RKO (cell line): ENCODE measurements at places on chromosomes 12 and 14.

- DNase-seq = no peak
Measured at GRCh38 chr12:109304485-109304884, 4.6 kb downstream of the FOXN4 start.

GRCh38 chr12:90945070-90945649 lies 9.8 kb downstream of the CCER1 start:
- peak; percentile 73 for DNase-seq

DNA sequence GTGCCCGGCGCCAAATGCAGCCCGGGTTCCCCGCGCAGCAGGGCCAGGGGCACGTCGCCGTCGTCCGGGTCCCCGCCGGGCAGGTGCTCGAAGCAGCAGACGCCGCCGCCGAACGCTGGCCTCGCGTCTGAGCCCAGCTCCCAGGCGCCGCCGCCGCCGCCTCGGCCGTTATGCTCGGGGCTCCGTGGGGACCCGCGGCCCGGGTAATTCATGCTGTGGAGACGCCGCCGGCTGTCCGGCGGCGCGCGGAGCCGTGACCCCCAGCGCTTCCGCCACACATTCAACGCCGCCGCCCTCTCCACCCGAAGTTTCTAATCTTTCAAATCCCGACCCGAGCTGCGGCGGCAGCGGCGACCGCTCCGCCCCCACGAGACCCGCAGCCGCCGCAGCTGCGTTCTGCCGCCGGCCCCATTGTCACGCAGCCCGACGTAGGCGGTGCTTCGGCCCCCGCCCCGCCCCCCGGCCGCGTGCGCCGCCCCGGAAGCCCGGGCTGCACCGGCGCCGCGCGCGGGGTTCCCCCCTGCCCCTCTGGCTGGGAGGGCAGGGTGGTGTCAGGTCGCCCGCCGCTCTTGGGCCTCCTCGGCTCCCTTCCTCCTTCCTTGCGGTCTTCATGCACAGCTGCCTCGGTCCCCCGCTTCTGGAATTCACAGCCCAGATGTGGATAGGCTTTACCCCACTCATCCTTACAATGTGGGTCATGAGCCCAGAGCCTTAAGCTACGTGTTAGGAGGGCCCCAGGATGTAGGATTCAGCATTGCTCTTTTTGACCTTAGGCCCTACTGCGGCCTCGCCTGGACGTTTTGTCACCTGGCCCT lies at the start of gene DDHD1:
TSS of gene DDHD1 (minus strand) at position 437 of the 815 bp plus-strand sequence. CDS start at position 212, 225 bp downstream.
- peak; percentile 81 for DNase-seq

DNA sequence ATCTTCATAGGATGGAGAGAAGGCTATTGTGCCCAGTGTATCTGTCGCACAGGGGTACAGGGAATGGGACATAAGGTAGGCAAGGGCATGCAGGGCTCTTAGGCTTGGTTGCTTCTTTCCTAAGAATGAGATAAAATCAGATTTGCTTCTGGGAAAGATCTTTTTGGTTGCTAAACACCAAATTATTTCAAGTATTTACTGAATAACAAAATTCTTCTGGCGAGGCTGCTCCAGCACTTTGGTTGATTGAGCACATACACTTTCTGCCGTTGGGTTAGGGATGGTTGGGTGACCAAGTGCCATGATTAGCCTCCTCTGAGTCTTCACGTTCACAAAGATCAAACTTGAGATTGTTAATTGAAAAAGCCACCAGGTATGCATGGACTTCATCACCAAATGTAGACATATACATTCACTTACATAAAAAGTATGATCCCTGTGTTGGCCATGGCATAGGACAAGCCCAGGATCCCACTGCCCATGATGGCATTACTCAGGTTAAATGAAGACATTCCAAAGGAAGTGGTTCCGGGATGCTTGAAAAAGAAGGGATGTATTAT lies 38.2 kb downstream of the SLC38A4 start:
- no peak for DNase-seq

DNA sequence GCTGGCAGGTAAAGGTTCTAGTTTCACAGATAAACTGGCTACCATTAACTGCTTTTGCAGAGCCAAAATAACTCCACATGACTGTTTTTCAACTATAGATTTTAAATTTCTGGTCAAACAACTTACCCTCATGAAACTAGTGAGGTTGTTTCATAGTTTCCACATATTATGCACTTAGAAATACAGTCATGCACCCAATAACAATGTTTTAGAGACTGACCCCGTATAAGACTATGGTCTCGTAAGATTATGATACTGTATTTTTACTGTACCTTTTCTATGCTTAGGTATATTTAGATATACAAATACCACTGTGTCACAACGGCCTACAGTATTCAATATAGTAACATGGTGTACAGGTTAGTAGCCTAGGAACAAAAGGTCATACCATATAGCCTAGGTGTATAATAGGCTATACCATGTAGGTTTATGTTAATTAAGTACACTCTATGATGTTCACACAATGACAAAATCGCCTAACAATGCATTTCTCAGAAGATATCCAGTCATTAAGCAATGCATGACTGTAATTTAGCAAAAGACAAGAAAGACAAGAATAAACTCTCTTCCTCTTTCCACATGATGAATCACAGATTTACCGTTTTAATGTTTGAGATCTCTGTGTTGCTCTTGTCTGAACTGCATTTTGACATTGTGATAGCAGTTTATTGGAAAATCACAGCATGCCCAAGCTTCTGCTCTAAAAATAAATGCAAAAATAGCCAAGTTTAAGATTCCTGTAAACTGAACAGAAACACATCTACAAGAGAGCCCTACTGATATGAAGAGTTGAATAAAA lies 17.1 kb downstream of the DICER1 start:
- DNase-seq = no peak

DNA sequence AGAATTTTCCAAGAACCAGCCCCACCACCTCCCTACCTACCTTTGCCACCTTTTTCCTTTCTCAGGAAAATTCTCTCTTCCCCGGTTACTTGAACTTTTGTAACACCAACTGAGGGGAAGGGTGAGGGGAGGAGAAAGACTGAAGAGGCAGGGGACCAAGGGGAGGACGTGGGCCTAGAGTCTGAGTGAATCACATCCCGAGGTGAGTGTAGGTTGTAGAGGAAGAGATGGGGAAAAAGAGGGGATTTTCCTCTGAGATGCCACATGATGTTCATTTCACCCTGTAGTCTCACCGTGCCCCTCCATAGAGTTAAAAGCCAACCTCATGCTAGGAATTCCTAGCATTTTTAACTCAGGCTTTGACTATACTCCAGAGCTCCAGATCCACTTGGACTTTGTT lies 311.8 kb downstream of the RPAP3 start:
- DNase-seq = no peak

DNA sequence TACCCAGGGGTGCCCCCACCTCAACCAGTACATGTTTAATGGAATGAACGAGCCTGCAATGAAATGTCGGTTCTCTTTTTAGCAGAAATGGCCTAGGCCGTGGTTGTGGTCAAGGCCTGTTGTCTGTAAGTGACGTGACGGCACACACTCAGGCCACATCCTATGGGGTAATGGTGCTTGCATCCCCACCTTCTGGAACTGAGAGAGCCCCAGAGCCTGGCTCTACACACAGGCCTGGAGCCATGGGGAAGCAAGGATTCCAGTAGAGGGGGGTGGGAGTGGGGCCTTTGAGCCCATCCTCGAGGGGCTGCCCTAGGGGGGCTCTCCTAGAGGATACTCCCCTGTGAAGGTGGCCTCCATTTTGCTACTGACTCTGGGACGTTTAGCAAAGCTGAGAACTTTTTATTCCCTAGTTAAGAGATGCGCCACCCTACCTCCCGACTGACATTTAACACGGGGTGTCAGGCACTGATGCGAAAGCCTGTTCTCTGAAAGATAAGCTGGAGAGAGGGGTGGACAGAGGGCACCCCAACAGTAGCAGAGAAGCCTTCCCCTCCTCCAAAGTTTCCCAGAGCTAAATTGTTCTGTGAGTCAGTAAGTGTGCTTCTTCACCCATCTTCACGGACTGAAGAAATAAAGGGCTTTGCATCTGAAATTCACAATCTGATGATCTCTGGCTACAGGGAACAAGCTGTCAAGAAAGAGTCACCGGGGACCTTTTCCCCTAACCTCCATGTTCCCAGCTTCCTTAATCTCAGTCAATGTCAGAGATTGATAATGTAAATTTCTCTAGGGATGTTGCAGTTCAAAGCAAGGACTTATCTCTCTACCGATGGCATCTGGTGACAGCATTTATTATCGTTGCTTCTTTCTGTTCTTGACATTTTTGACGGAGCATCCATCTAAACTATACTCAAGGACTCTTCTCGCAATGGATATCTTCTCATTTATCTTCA lies 6.8 kb downstream of the RIN3 start:
- DNase-seq = no peak

- DNase-seq = no peak
Measured at GRCh38 chr12:53048780-53049401, 974 bp upstream of the TNS2 start.

- DNase-seq = no peak
Measured at GRCh38 chr12:97968641-97969197, 506.1 kb downstream of the RMST start.

DNA sequence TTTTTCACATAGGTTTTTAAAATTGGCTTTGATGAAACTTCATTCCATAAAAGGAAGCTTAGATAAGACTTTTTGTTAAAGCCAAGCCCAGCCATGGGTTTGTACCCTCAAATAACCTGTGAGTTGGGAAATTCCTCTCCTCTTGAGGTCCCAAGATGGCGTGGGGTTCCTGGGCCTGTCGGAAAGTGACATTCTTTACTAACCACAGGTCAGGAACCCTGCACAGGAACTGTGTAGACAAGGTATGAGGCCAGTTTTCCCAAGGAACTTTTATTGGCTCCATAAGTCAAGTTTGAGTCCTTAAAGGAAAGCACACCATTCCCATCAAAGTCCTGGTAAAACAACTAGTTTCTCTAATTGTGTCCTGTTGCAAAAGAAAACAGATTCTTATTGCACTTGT lies 65.0 kb upstream of the AMN start:
- DNase-seq = no peak

DNA sequence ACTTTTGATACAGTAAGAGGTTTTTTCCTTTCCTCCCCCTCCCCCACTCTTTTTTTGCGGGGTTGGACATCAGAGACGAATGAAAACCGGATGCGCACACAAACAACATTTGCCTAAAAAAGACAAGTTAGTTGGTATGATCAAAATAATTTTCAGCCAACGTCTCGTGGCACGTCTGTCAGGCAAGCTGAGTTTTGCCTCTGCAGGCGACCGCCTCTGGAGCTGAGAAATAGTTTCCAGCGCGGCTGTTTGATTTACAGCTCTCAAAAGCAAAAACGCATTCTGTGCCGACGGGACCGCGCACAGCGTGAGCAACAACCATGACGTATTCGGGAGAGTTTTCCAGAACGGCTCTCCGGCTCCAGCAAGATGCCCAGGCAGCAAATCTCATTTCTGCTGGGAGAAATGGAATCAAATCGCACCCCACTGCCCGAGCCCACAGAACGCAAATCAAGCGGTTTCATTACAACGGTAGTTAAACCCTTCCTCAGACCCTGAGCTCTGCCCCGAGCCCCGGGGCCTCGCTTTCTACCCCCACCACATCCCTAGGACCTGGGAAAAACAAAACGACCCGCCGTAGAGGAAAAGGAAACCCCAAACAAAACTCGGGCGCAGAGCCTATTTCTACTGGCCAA lies 14.2 kb upstream of the CALM1 start:
- DNase-seq = peak; percentile 78

- DNase-seq = no peak
Measured at GRCh38 chr12:83149987-83150386, 463.3 kb downstream of the TMTC2 start.

DNA sequence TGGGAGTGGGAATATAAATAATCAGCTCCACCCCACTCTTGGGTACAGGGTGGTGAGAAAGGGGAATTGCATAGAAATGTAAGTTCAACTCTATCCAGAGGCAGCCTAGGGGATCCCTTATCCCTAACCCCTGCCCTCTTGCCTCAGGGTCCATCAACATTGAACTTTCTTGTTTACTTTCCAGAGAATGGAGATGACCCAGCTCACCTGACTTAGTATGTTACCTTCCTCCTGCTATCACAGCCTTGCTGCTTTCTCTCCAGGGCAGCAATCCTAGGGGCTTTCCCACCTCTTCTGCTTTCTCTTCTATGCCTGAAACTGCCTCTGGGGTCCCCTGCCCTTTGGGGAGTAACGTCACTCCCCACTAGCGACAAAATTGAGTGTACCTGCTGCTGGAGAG lies 2.7 kb downstream of the LRP1 start:
- no peak for DNase-seq

DNA sequence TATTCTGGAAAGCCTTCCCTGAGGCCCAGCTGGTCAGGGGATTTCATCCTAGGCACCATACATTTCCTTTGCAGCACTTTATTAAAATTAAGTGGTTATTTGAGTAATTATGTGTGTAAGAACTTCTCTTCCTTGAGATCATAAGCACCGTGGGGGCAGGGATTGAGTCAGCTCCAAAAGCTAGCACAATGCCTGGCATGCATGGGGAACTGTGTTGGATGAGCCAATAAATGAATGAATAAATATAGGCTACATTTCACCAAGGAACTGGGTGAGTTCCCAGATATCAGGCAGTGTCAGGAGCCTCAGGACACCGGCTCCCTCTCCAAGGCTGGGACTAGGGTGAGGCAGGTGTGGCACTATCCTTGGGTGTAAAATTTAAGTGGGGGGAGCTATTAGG lies 82.8 kb upstream of the FBXO21 start:
- no peak for DNase-seq

- no peak for DNase-seq
Measured at GRCh38 chr14:27750114-27750513, 1016.5 kb upstream of the FOXG1 start.

GRCh38 chr14:75979648-75980565 lies 1.9 kb downstream of the TGFB3 start:
- no peak for DNase-seq

DNA sequence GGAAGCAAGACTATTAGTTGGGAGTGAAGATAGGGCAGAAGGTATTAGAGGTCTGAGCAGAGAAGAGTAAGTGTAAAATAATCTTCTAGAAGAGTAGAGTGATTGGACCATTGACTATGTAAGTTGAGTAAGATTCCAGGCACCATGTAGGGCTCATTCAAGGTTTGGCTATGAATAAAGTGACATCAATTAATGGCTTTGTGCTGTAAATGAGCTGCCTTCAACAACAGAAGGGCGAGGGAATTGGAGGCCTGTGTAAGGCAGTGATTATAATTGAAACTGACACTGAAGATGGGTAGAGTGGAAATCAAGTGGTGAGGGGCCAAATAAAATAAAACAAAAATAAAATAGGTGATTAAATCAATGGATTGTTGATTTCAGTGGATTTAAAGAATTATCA lies 26.4 kb downstream of the PTPRQ start:
- no peak for DNase-seq

DNA sequence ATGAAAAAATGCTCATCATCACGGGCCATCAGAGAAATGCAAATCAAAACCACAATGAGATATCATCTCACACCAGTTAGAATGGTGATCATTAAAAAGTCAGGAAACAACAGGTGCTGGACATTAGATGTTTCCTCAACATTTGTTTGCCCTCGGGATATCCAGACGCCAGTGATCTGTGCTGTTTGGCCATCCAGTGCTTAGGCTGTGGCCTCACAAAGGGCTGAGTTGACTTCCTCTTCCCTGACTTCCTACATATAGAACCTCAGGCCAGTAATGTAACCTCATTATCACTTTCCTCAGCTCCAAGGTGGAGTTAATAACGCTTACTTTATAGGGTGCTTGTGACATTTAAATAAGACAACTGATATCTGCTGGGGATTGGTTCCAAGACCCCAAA lies 51.8 kb downstream of the SLC15A5 start:
- DNase-seq = no peak

GRCh38 chr12:8953773-8954402 lies 4.4 kb upstream of the M6PR start:
- no peak for DNase-seq
